ENCODE measurements at places on chromosomes 1 and 21.

DNA sequence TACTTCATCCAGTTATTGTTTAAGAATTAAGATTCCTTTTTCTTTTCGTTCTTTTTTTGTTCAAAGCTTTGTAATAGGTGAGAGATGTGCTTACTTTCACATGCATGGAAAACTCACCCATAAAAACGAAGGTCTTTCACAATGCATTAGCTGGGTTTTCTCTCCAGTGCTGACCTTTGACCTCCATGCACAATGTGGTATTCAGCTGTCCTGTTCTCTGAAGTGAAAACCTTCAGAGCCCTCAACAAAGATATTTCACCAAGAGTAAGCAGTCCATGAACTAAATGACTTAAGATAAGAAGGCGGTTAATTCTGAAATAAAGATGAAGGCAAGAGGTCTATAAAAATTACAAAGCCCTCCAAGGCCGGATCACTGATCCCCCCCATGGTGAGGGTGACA, 77.1 kb upstream of the IPO9 start:
- peak; percentile 51 for DNase-seq

GRCh38 chr1:230826166-230826875, 42.0 kb downstream of the C1orf198 start:
- DNase-seq: no peak

- DNase-seq: no peak
Observed at GRCh38 chr1:206109718-206110117, 7.5 kb downstream of the AVPR1B start.

GRCh38 chr1:197916500-197916983, 630 bp upstream of the LHX9 start:
- no peak for DNase-seq

DNA sequence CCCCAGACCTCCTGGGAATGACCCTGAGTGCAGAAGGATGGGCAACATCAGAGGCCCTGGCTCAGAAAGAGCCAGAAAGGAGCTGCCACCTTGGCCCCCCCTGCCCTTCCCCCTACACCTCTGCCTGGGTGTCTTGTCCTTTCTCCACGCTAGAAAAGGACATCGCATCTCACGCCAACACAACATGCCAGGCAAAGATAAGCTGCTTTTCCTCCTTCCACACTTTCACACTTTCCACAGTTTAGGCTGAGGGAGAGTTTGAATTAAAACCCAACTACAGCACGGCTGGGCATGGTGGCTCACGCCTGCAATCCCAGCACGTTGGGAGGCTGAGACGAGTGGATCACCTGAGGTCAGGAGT, 109.5 kb downstream of the SPSB1 start:
- DNase-seq: no peak

GRCh38 chr1:203217139-203217655, 12.3 kb downstream of the CHIT1 start:
- peak; percentile 53 for DNase-seq

- no peak for DNase-seq
Observed at GRCh38 chr1:32303997-32304622, 12.2 kb downstream of the HDAC1 start.

DNA sequence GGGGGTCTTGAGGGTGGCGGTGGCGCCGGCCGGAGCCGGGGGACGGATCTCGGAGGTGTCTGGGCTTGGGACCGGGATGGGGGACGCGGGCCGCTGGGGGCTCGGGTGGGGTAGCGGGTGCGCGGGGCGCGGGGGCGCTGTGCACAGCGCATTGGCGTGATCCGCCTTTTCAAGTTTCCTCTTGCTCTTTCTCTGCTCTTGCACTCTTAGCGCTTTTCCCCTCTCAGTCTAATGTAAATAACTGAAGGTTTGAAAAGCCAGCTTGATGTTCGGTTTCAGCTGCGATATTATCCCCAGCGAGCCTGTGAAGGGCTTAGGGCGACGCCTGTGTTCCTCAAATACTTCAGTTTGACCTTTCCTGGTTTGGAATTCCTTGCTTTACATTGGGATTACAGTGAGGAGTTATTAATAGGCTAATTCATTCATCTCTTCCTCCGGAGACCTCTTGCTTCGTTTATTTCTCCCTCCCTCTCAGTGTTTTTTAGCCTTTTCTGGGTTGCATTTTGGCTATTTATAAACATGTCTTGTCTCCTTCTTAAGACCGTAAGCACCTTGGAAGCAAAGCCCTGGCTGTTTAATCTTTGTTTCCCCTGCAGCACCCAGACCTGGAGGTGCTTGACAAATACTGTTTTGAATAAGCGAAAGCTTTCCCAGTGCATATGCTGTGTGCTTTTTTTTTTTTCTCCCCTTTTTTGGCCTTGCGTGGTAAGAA, 693 bp downstream of the RAB4A start:
- peak; percentile 59 for DNase-seq

DNA sequence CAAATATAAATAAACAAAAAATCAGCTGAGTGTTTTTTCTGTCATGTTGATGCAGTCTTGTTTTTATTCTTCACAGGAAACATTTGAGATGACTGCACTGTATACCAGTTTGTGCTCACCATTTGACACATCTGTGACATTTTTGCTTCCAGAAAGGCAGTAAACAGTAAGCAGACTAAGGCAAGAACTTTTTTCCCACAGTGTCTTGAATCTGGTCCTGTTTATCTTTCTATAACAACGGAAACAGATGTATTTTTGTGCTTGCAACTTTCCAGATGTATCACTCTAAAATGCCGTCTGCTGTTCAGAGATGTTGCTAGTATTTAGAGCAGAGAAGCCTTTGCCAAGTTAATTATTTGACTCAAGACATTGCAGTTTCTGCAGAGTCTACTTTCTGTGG, 105.5 kb downstream of the ZC3H11B start:
- peak; percentile 6 for DNase-seq

DNA sequence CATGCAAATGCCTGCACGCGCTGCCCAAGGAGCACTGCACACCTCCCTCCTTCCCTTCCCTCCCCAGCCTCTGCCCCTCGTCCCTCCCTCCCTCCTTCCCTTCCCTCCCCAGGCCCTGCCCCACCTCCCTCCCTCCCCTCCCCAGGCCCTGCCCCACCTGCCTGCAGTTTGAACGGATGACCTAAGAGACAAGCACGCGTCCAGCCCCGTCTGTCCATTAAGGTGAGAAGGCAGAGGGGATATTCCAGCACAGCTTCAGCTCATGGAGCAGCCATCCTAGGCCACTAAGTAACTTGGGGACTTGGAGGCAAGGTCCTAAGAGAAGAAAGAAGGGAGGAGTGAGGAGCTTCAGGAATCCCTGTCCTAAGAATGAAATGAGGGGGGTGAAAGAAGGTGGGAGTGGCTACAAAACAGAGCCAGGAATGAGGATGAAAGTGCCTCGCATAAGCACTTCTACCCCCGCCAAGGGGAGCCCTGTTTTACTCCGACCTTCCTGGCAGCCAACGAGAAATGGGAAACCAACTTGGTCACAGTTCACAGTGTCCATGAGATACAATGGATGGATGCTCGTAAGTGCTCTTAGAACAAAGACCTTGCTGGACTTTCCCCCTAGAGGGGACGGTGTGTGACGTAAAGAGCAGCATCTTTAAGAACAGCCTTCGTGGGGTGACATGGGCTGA, 21.3 kb upstream of the EFHD2 start:
- no peak for DNase-seq

DNA sequence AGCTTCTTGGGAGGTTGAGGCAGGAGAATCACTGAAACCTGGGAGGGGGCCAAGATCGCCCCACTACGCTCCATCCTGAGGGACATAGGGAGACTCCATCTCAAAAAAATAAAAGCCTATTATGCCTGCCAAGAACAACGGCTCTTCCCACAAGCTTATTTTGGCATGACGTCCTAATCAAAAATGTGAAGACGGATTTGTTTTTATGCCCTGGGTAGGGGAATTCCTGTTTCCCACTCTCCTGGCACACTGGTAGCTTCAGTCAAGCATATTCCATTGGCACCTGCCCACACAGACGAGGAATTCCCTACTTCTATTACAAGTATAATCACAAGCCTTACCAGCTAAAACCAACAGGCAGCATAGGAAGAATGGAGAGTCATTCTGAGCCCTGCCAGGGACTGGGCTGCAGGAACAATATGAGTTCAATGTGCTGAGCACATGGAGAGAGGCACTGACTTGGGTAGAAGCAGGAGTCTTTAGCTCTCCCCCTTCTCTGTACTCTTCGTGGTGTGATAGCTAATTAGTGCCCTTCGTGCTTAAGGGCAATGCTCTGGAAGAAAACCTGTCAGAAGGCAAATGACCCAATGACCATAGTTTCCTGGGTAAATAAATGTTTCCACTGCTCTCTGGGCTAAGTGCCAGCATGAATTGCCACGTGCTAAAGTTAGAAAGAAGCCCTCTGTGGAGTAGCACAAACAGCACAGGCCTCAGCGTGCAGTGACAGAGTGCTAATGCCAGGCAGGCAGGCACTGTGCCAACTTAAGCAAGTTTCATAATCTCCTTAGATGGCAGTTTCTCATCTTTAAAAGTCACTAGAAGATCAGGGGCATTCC, 16.8 kb downstream of the TNFSF4 start:
- peak; percentile 80 for DNase-seq

DNA sequence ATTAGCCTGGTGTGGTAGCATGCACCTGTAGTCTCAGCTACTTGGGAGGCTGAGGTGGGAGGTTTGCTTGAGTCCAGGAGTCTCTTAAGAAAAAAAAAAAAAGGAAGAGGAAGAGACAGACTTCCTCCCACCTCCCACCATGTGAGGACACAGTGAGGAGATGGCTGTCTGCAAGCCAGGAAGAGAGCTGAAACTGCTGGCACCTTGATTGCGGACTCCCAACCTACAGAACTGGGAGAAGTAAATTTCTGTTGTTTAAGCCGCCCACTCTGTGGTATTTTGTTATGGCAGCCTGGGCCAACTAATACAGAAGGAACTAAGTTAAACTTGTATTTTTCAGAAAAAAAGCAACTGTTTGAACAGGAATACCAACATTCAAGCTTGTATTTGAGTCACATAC, 21.7 kb downstream of the DOP1B start:
- DNase-seq: no peak

GRCh38 chr1:44040418-44040817, 9.2 kb upstream of the SLC6A9 start:
- DNase-seq: no peak

- DNase-seq: no peak
Observed at GRCh38 chr1:62301726-62302390, 17.4 kb downstream of the KANK4 start.

DNA sequence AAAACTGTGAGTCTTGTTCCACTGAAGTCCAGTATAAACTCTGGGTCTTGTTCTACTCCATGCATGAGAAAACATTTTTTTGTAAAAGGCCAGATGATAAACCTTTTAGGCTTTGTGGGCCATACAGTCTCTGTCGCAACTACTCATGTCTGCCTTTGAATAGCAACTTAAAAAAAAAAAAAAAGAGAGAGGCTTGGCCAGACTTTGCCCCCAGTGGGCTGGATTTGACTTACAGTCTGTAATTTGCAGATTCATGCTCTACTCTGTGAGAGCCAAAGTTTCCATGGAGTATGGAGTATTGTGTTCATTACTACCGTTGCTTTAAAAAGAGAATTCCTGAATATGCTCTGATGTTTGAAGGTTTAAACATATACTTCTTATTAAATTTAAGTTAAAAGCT, 654.9 kb upstream of the PKN2 start:
- peak; percentile 63 for DNase-seq

DNA sequence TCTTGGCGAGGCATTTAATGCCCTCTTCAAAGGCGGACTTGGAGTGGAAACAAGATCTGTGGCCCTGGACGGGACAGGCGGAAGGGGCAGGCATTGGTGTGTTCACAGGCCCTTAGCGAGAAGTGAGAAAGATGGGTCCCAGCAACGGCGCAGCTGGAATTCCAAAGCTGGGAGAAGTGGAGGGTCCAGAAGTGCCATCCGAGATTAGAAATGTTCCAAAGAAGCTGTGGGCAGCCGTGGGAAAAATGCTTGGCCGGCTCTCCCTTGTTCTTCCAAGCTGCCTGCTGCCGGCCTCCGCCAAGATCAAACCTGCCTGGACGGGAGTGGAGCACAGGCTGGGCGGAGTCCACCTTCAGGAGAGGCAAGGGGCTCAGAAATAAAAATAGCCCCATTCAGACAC, 69.4 kb upstream of the ACTRT2 start:
- no peak for DNase-seq

DNA sequence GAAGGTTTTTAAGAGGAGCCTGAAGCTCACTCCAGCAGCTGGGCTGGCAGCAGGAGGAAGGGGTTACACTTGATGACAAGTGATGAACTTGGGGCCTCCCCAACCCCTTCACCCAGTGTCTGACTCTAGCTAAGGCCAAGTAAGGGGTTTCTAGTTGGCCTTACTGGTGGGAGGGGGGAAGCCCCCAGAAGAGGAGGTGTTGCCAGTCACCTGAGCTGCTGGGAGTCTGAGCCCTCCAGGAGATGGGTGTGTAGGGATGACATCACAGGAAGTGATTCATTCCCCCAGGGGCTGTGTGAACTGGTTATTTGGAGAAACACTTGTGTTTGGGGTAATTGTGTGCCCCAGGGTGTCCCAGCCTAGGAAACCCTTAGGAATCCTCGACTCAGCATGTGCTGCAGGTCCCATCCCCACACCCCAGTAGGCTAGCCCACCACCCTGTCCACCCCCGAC, 3.1 kb downstream of the PADI1 start:
- no peak for DNase-seq

DNA sequence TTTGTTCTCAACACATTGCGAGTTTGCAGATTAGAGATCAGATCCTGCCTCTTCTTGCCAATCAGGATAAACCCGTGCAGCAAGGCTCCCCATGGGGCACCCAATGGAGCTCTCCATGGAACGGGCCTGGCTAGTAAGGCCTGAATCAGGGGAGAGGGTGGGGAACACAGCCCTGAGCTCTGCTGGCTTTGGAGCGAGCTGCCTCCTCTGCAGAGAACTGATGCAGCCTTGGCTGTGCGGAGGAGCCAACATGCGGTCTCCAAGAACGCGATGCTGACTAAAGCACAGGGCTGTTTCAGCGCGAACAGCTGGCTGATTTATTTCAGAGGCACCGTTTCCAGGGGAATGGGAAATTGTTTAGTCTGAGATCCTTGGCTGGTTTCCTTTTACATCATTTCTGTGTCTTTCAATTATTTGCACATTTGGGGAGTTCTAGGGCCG, 139.7 kb downstream of the TSEN15 start:
- peak; percentile 80 for DNase-seq

DNA sequence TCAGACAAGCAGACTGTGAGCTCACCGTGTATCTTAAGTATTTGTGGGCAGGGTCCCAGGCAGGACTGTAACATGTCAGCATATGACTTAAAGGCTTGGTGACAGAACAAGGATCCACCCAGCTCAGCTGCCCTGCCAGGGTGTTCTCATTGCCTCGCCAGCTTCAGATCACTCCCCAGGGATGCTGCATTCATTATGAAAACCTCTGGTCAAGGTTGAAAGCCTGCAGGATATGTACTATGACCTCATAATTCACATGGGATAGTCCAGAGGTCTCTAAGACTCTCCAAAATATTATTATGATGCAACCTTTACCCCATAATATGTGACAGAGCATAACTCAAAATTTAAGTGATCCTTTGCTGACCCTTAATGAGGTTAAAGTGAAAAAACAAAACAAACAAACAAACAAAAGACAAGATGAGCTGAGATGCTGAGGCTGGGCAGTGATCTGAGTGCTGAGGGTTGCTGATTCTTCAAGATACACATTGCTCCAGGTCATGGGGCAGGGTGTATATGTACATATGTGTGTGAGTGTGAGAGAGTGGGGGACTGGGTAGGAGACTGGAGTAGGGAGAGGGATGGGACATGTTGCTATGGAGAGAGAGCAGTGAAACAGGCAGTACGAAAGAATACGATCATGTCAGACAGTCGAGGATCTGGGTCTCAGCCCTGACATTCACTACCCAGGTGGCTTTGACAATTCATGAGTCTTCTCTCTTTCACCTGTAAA, 98.8 kb upstream of the DUSP10 start:
- DNase-seq: no peak
